ENCODE measurements at places on chromosomes 1 and 21.
A peak's percentile ranks its signal among the peaks of the same experiment; 100 is the strongest.

- DNase-seq, result no peak
These were observed 54.8 kb downstream of the KIF21B start for GRCh38 chr1:200968469-200969410.

DNA sequence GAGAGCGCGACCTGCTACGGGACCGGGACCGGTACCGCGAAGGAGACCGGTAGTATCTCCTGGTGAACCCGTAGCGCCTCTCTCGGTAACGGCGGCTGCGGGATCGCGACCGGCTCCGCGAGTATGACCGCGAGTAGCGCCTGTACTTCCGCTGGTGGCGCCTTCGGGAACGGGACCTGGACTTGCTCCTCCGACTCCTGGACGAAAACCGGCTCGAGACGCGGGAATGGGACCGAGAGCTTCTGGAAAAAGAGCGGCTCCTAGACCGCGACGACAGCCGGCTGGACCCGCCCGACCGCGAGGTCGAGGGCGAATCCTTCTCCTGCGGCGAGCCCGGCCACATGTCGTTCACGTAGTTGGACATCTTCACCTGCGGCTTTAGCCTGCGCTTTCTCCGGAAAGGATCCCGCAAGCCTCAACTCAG is 642 bp downstream of the RSRP1 start:
- DNase-seq, result peak; percentile 45

GRCh38 chr1:215114154-215114933 is 31.8 kb downstream of the KCNK2 start:
- no peak for DNase-seq

DNA sequence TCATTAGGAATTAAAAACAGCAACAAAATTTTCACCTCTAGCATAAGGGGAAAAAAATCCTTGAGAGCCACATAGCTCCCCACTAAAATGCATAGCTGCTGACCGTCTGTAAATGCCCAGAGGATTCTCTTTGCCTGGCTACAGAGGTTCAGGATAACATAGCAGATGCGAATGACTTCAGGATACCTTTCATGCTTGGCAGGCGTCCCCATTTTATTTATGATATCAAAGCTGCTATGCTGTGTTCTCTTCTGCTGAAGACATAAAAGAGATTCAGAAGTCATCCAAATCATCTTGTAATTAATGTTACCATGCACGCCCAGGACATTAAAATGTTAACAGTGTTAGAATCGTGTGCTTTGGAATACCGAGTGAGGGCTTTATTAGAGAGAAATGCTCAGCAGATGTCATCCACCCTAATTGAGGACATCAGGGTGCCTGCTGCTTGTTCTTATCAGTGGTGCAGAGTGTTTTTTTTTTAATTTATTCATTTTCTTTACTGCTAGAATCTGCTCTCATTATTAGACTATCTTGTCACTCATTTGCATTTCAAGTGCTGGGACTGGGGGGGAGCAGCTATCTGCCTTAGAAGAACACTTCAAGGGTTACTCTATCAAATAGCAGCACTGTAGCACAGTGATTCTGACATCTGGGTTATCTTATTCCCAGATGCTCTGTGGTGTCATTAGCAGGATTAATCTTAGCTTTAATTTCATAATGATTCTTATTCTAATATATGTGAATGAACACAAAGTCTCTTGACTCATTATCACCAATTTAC is 139.5 kb downstream of the ZNF326 start:
- DNase-seq, result no peak

- no peak for DNase-seq
These were observed 16.8 kb upstream of the PDIK1L start for GRCh38 chr1:26094677-26095383.

GRCh38 chr1:213693864-213694263 is 293.9 kb upstream of the PROX1 start:
- no peak for DNase-seq
